ENCODE measurements at places on chromosomes 12 and 14.

GRCh38 chr14:90804292-90805083 lies 11.7 kb downstream of the TTC7B start:
- DNase-seq, result no peak

- peak; percentile 71 for DNase-seq
Observed at GRCh38 chr12:6167327-6168280, 32.6 kb upstream of the CD9 start.

- no peak for DNase-seq
Observed at GRCh38 chr14:22623047-22623446, 21.1 kb downstream of the OR6J1 start.

DNA sequence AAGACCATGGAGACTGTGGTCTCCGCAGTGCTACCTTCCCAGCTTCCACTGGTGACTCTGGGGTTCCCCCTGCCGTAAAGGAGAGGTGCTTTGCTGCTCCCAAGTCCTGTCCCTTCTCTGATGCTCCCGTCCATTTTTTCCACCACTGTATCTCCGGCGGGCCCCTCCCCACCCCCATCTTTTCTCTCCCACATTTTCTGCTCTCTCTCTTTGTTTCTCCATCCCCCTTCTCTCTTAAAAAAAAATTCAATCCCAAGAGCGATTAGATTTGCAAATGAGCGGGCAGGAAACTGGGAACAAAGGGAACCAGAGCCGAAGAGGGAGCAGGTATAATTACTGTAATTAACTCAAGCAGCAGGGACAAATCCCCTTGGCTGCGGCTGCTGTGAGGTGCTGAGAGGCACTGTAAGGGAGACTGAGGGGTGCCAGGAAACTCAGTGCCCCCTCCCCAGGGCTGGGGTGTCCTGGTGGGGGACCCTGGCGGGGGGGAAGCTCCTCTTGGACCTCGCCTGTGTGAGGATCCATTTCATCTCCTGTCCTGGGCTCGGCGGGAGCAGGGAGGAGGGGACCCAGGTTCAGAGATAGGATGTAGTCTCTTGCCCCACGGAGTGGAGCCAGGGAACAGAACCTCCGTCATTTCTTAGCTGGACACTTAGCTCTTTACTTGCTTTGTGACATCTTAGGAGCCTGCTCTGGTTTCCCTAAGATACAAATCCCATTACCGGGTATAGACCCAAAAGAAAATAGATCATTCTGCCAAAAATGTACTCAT lies 140.4 kb upstream of the NRXN3 start:
- DNase-seq, result no peak

GRCh38 chr12:129494766-129495165 lies 409.1 kb downstream of the TMEM132D start:
- no peak for DNase-seq

DNA sequence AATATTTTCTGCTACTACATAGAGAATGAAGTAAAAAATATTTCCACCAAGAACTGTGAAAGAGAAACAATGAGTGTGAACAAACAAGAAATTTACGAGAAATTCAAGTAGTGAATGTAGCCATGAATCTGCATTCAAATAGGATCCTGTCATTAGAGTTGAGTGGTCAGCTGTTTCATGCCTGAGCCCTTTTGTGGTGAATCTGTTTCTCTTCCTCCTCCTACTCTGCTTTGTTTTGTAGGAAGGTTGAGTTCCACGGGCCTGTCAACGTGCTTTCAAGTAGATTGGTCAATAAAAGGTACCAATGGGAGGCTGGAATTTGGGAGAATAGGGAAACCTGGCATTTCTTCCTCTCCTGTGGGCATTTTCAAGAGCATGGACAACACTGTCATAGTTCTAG lies 1749.6 kb upstream of the FLRT2 start:
- DNase-seq, result no peak

- no peak for DNase-seq
Observed at GRCh38 chr14:68639000-68639757, 153.7 kb downstream of the ZFP36L1 start.

- DNase-seq, result no peak
Observed at GRCh38 chr12:31001581-31002360, 71.9 kb upstream of the DDX11 start.

DNA sequence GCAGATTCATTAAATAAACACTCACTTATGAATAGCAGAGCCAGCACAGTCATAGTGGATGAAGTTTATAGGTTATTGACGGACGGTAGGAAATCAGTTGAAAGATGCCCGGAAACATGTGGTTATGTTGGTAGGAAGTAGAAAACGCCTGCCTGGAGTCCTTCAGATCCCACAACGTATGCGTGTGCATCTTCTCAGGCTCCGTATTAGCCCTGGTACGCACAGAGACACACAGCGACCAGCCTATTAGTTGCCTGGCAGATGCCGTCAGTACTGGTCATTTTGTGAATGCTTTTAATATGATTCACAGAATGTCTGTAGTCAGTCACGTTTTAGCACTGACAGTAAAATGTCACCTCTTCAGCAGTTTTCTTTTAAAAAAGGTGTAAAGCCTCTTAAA lies 196.4 kb downstream of the RGS6 start:
- no peak for DNase-seq

- DNase-seq, result no peak
Observed at GRCh38 chr12:632102-632696, 31.0 kb downstream of the NINJ2 start.

- DNase-seq, result no peak
Observed at GRCh38 chr14:92737206-92737605, 11.2 kb downstream of the LGMN start.

- no peak for DNase-seq
Observed at GRCh38 chr12:49462083-49462744, 76.6 kb upstream of the KCNH3 start.

DNA sequence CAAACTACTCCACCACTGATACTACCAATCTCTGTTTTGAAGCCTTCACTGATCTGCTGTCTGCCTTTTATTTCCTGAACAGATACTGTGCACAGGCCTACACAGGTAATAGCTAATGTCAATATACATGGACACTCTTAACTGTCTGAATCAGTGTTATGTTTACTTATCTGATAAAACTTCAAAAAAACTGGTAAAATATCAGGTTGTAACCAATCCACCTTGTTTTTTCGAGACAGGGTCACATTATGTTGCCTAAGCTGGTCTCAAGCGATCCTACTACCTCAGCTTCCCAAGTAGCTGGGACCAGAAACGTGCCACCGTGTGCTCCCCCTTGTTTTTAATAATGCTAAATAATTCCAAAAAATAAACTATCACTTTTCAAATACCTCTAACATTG lies 43.5 kb downstream of the HECTD1 start:
- no peak for DNase-seq

DNA sequence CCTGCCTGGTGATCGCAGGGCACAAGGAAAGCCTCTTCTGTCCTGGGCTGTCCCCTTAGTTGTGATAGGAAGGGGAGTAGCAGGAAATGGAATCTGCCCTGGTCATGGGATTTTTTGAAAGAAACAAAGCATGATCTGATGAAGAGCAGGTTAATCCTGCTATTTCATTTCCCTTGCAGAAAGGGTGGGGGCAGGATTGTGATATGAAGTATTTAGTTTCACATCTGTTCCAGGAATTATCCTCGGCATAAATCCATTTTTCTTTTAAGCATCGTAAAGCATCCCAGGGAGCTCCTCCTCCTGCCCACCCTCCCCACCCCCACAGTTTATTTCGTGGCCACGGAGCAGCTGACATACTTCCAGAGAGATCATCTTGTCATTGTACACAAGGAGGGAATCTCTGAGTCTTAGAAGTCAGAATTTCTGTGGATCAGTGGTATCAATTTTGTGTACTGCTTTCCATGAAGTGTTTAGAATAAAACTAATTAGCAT lies 53.1 kb downstream of the TGFB3 start:
- no peak for DNase-seq

DNA sequence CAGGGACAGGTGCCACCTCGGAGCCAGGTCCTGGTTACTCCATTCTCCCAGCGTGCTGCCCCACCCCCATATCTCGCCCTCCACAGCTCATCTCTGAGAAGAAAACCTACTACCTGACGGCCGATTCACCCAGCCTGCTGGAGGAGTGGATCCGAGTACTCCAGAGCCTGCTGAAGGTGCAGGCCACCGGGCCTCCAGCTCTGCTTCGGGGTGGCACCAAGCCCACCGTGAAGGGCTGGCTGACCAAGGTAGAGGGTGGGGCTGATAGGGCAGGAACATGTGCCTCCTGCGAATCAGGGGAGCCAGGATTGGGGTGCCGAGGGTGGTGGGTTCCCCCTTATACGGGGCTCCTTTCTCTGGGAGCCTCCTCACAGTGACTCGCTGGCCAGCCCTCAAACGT lies 25.9 kb downstream of the PIGH start:
- DNase-seq, result no peak

- DNase-seq, result no peak
Observed at GRCh38 chr12:113040722-113041171, 15.8 kb upstream of the DTX1 start.

GRCh38 chr14:56087671-56088471 lies 30.3 kb upstream of the PELI2 start:
- DNase-seq, result no peak

GRCh38 chr12:12979731-12980259 lies 20.3 kb downstream of the HEBP1 start:
- no peak for DNase-seq

- no peak for DNase-seq
Observed at GRCh38 chr12:10178821-10179220, at the start of gene TMEM52B. TSS of gene TMEM52B (plus strand) at chr12:10179032. CDS start at chr12:10179575, 543 bp downstream.

GRCh38 chr14:96270565-96271420 lies 14.8 kb downstream of the BDKRB1 start:
- DNase-seq, result no peak

DNA sequence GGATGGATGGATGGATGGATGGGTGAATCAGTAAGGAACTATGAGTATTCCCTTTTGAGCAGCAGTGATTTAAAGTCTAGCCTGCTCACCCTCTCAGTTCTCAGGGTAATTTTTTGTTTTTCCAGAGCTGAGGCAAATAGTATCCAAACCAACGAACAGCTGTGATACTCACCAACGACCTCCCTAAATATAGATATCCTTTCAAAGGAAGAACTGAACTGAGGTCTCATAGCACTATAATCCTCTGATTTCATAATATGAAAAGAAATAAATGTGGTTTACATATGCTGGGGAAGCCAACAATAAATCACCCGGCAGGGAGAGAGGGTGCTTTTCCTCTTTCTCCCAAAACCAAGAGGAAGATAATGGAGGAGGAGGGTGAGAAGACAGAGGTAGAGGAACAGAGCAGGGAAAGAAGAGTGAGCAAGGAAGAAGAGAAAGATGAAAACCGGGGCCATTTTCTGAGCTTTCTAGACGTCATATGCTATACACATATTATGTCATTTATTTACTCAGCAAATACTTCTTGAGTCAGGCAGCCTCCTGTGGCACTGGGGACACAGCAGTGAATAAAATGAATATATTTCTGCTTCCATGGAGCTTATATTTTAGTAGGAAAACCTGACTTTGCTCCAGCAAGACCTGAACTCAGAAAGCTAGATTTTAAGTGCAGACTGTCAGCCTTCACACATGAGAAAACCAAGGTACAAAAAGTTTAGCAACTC lies 710.7 kb upstream of the TBX3 start:
- DNase-seq, result no peak

GRCh38 chr14:101155575-101155974 lies 252.1 kb upstream of the RTL1 start:
- no peak for DNase-seq

- DNase-seq, result no peak
Observed at GRCh38 chr12:880656-881055, 68.8 kb downstream of the RAD52 start.

GRCh38 chr12:55681142-55682077 lies 26.3 kb downstream of the ITGA7 start:
- no peak for DNase-seq

- no peak for DNase-seq
Observed at GRCh38 chr12:87120440-87120839, 864.2 kb upstream of the MGAT4C start.

DNA sequence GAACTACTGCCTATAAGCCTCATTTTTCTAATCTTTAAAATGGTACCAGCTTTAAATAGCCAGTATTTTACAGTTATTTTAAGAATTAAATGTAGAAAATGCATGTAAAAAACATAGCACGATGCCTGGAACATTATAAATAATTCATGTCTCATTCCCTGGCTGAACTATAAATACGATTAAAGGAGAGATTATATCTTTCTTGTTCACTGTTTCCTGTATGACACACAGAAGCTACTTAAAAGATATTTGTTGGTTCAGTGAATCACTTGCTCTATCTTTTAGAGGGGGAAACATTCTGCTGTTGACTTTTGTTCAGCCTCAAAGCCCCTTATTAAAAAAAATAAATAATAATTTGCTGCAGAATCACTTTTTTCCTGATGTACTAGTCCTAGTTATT lies 406.9 kb downstream of the LRFN5 start:
- DNase-seq, result no peak

Measured in stimulated activated CD4-positive, alpha-beta T cell treated with anti-CD3 and anti-CD28 coated beads, Interleukin-4, amount 100 ng/mL, for 24 hours (primary cell).